HFFc6 (cell line): ENCODE measurements at places on chromosomes 12 and 14. TPM values are rescaled to one million over a fixed set of nuclear protein-coding genes. Genes with fewer than 3 reads are reported as not detected.

GRCh38 chr12:84070292-84070691 is 842.3 kb downstream of the SLC6A15 start:
- H3K36me3 ChIP-seq, result peaks cover 5% of the 10 kb centered on the region; the same call in 1 of the 2 replicates
- no peaks in the 10 kb centered on the region for H3K27me3 ChIP-seq
- H3K27ac ChIP-seq, result peak overlapping the region; percentile 64
- peak overlapping the region; percentile 31; the same call in 1 of the 2 replicates for H3K4me3 ChIP-seq
- peaks cover 40% of the 10 kb centered on the region for H3K4me1 ChIP-seq

DNA sequence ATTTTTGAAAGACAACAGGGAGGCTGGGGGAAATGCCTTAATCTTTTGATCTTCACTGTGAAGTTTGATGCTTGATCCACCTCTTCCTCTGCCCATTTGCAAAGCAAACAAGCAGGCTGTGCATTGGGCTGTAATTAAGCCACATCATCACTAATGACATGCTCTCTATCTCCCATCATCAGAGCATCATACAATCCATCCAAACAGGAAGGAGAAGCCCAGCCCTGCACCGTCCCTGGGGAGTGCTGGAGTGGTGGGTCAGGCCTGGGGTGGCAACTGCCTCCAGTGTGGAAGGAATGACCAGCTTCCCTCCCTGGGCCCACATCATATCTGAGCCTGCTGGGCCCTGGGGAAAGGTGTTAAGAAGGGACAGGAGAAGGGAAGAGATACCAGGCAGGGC is 6.9 kb upstream of the KRT74 start:
- no peaks in the 10 kb centered on the region for H3K4me1 ChIP-seq
- no peak overlapping the region for H3K4me3 ChIP-seq
- H3K27ac ChIP-seq, result no peak overlapping the region
- H3K36me3 ChIP-seq, result no peaks in the 10 kb centered on the region

DNA sequence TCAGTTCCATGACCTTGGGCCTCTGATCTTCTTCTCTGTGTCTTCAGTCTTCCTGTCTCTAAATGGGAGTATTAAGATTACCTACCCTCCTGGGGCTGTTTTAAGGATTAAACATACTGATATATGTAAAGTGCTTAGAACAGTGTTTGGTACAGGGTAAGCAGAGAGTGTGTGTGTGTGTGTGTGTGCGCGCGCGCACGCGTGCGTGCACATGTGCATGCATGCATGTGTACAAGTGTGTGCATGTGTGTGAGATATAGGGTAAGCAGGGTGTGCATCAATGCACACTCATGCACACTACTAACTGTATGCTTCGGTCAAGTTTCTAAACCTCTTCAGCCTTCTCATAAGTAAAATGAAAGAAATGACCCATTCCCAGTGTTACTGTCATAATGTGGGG is 196.6 kb downstream of the NTF3 start:
- H3K4me3 ChIP-seq, result no peak overlapping the region
- H3K36me3 ChIP-seq, result no peaks in the 10 kb centered on the region
- peaks cover 47% of the 10 kb centered on the region for H3K27me3 ChIP-seq

GRCh38 chr12:47742253-47742825 is 16.3 kb downstream of the RAPGEF3 start:
- H3K36me3 ChIP-seq, result no peaks in the 10 kb centered on the region
- H3K27ac ChIP-seq, result no peak overlapping the region
- no peak for DNase-seq
- peaks cover 11% of the 10 kb centered on the region for H3K4me1 ChIP-seq
- H3K4me3 ChIP-seq, result no peak overlapping the region

- H3K4me3 ChIP-seq, result no peak overlapping the region
- no peak overlapping the region for H3K27ac ChIP-seq
- no peaks in the 10 kb centered on the region for H3K36me3 ChIP-seq
- H3K27me3 ChIP-seq, result no peaks in the 10 kb centered on the region
- no peaks in the 10 kb centered on the region for H3K4me1 ChIP-seq
These were observed 103.3 kb upstream of the CRY1 start for GRCh38 chr12:107196681-107197080.

DNA sequence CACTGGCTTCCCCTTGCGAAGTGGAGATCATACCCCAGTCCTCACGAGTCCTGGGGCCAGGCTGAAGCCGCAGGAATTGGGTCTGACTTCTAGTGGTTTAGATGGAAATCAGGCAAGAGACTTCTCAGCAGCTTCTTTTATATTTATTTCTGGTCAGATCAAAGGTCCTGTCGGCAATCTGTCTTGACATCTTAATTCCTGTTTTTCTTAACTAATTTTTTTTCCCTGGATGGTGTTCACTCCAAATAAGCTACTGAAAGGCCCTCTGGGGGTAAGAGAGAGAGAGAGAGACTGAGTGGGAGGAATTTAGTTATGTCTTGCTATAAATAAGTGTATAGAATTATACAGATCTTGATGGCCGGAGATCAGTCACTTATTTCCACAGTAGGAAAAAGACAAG is 698.7 kb upstream of the TBX3 start:
- no peaks in the 10 kb centered on the region for H3K36me3 ChIP-seq
- DNase-seq, result no peak

The CCDC198 gene
- total RNA-seq, result not detected in 3 replicates

The LHX5 gene
- not detected in 3 replicates for total RNA-seq
